ENCODE measurements at places on chromosomes 4 and X.
A peak's percentile ranks its signal among the peaks of the same experiment; 100 is the strongest.

- DNase-seq: peak; percentile 87
These were observed 134.4 kb downstream of the SMIM20 start for GRCh38 chr4:26048378-26048882.

- DNase-seq: no peak
These were observed 52.8 kb downstream of the MED28 start for GRCh38 chr4:17667253-17667652.

GRCh38 chrX:131081772-131082740 is 23.9 kb downstream of the ARHGAP36 start:
- no peak for DNase-seq

DNA sequence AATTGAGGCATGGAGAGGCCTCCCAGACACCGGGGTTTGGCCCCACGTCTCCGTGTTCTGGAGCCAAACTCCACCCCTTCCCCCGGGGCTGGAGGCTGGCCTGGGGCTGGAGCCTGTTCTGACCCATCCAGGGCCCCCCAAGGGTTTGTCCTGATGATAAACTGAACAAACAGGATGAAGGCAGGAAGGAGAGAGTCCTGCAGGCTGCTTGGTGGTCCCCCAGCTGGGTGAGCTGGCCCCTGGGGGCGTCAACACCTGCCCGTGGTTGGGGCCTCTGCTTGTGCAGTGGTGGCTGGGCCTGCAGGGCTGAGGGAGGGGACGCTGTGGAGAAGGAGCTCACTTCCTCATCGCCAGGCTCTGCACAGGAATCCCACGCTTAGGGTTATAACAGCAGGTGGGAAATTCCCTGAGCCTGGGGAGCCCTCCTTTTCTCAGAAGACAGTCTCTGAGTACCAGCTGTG is 2.3 kb downstream of the SH3TC1 start:
- DNase-seq: no peak

GRCh38 chr4:108398836-108399235 is 221.5 kb upstream of the RPL34 start:
- DNase-seq: no peak

- peak; percentile 23 for DNase-seq
These were observed 13.9 kb downstream of the SCARB2 start for GRCh38 chr4:76199664-76200211.

DNA sequence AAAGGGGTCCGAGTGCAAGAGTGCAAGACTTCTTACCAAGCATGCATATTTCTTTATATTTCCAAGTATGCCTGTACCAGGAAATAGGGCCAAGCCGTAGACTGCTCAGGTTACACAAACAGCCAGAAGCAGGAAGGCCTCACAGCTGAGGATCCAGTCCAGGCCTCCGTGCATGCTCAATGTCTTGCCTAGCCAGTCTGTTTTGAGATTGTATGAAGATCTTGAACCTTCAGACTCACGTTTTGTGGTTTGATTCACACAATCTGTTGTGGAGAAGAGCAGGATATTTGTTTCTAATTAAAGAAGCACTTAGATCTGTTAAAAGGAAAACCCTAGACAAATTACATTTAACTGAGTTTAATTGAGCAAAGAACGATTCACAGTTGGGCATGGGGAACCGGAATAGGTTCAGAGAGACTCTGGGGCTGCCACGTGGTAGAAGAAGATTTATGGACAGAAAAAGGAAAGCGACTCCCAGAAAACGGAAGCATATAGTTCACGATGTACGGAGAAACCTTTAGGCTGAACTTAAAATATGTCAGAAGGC is 1.2 kb downstream of the MGST2 start:
- DNase-seq: peak; percentile 71

- peak; percentile 49 for DNase-seq
These were observed 60.9 kb downstream of the SEC24D start for GRCh38 chr4:118774989-118775388.

- DNase-seq: no peak
These were observed 102.2 kb downstream of the SPCS3 start for GRCh38 chr4:176422001-176422400.

- no peak for DNase-seq
These were observed 977.8 kb downstream of the FSTL5 start for GRCh38 chr4:161186012-161186411.

DNA sequence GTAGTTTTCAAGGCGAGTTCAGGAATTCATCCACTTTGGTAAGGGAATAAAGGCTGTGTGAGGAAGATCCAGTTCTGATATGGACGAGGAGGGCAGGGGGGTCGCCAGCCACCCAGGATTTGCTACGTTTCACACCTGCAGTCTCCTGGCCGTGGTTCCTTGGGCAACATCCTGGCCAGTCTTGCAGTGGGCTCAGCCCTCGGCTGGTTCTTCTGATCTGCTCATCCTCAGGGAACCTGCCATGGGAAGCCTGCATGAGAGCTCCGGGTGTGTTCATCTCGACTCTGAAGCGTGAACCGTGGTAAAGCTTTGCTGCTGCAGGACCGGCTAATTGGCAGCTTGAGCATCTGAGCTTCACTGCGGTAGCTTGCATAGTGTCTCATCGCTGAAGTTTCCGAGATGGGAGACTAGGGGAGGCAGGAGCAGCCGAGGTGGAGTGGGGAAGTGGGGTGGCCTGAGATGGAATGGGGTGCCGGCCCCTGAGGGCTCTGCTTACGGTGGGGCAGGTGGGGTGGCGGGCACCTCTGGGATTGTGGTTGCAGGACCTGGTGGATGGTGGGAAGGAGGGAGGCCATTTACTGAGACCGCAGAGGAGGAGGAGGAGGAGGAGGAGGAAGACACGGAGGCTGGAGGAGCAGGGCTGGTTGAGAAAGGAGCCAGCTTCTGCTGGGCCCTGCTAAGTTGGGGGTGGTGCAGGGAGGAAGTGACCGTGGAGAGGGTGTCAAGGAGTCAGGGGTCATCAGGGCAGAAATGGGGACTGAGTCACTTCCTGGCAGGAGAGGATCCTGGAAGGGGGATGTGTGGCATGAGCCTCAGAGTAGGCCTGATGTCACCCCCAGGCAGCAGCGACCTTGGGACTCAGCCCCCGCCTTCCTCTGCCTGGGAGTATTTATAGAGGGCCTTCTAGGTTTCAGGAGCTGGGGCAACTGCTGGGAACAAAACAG is 213.1 kb upstream of the PSAPL1 start:
- DNase-seq: peak; percentile 43

DNA sequence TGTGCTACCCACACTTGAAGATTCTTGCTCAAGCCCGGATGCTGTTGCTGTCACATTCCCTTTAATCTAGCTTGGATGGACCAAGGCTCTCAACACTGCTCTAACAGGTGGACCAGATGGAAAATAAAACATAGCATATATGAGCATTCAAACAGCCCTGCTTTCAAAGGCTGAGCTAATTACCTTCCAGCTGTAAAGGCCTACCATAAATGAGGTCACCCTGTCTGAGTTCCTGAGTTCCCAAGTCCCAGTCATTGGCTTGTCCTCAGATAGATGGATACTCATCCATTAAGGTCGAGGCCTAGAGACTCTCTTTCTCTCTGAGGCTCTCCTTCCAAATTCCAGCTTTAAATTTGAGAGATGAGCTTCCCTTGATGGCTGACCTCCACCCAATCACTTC is 147.5 kb downstream of the STOX2 start:
- no peak for DNase-seq

- no peak for DNase-seq
These were observed 223.8 kb upstream of the MAGEC2 start for GRCh38 chrX:142428916-142429315.

- peak; percentile 20 for DNase-seq
These were observed 115.2 kb upstream of the KIT start for GRCh38 chr4:54542540-54543041.

DNA sequence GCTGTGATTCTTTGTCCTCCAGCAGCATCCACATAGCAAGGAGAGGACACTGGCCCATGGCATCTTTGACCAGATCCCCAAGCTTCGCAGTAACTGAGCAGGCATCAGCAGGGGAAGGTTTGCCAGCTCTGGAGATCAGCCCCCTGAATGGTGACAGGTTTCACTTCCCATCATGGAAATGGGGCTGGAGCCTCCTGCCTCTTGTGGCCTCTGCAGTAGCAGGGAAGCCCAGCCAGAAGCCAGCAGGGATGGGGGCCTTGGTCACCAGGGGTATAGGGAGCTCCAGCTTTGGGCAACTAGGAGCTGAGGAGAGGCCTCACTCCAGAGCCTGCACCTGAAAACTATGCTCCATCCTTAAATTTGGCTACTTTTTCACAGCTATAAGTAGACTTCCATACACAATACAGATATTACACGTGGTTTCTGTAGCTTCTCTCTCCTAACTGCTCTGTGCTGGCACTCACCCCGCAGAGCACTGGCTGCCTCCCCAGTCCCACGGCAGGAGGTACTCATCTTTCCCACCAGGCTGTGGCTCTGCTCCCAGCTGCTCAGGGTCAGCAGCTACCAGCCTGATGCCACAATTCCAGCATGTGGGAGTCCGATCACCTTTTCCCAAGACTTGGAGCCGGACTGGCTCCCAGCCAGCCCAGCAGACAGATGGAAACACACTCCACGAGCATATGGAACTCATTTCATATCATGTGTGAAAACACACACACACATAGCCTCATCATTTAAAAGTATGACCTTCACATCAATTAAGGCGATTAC is 2.8 kb downstream of the TMEM271 start:
- DNase-seq: no peak

DNA sequence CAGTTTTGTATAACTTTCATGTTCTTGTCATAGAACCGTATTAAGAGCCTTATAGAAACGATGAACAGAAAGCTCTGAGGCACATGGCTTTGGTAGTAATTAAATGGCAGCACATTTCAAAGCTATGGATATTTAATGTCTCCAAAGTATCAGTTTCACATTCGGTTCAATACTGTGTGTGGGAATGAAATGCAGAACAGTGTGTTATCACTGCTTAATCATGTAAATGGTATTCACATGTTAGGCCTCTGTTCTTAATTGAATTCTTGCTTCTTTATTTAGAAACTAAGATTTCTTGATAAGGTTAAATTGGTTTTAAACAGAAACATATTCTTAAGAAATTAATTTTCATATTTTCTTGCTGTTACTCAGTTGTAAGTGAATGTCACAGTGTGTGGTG is 701.0 kb upstream of the PITX2 start:
- no peak for DNase-seq

- no peak for DNase-seq
These were observed 59.9 kb downstream of the AFF1 start for GRCh38 chr4:86994686-86995085.

DNA sequence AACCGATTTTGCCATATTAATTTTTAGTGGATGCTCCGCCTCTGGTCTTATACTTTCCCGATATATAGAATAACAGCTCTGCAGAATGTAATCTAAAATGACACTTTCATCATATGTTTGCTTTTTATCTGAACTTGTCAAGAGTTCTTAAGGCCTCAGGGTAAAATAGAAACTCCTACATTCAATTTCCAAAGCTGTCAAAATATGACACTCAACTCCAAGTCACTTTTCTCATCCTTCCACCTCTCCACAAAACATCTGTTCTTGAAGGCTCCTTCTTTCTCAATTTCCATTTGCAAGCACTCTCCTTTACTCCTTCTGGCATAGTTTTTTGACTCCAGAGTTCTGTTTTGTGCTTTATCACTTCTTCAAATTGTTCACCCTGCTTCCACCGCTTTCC is 242.2 kb downstream of the PDGFC start:
- no peak for DNase-seq

DNA sequence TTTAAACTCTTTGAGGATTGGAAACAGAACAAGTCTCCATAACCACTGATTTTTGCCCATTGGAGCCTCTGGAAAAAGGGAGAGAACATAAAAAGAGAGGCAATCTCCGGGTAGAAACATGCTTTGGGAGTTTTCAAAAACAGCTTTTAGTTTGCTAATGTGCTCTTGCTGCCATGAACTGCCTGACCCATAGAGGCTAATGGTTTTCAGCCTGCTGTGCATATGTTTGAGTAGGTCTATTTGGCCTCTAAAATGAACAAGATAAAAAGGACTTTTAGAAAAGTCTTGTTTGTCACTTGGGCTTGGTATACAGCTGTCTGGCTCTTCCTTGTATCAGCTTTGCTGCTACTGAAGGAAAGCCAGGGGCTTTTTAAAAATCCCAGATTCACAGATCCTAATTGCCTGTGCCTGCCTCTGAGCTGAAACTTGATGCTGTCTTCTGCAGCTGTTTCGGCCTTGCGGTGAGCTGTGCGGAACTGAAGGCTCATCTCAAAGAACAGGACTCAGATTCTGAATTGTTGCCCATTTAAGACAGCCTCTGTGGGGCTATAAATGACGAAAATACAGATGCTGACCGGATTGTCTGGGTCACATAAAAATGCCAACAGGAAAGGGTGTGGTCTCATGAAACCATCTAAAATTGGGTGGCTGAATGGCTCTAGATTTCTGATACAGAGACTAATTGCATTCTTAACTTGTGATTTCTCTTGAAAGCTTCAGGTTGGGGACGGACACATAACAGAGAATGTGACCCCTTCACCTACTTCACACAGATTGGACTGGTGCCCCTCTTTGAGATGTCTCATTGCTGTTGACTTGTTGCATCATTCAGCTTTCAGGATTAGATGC is 18.4 kb upstream of the ZNF41 start:
- DNase-seq: peak; percentile 72

GRCh38 chrX:24988314-24988713 is 27.5 kb downstream of the ARX start:
- DNase-seq: no peak

GRCh38 chr4:4609622-4610334 is 67.9 kb upstream of the STX18 start:
- no peak for DNase-seq

DNA sequence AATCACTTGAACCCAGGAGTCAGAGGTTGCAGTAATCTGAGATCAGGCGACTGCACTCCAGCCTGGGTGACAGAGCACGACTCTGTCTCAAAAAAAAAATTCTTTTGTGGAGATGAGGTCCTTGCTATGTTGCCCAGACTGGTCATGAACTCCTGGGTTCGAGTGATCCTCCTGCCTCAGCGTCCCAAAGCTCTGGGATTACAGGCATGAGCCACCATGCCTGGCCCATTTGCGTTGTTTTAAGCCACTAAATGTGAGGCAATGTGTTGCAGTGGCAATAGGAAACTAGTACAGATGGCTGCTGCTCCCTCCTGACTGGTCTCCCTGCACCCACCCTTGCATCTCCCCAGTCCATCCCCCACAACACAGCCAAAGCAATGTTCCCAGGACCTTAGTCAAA is 40.0 kb upstream of the APLN start:
- no peak for DNase-seq

DNA sequence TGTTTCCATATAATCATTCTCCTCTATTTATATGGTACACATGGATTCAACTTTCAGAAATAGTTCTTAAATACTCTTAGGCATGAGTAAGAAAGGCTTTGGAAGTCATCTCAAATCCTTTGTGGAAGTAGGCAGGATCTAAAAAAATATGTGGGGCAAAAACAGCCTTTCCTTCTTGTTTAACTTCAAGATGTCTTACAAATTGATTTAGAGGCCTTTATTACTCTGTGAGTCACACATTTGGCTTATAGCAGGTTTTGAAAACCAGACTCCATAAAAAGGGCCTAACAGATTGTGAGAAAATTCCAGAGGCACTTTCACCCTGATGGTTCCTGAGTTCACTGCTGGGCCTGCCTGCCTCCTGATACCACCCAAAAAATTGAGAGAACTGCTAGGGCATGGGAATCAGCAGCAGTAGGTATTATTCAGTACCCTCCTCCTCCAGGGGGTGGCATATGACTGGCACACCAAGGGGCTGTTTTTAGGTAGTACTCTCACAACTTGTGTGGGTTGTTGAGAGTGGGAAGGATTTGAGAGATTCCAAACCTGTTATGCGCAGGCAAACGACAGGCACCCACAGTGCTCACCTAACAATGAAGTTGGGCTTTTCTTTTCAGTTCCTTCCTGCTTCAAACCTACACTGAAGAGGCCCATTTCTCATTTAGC is 162.7 kb upstream of the MBNL3 start:
- peak; percentile 26 for DNase-seq

Measured in astrocyte of the spinal cord (primary cell).